Activated CD4-positive, alpha-beta T cell treated with anti-CD3 and anti-CD28 coated beads, Interleukin-2, amount 50 U/mL, for 48 hours (primary cell): ENCODE measurements at places on chromosomes 5 and 9.
A peak's percentile ranks its signal among the peaks of the same experiment; 100 is the strongest.

DNA sequence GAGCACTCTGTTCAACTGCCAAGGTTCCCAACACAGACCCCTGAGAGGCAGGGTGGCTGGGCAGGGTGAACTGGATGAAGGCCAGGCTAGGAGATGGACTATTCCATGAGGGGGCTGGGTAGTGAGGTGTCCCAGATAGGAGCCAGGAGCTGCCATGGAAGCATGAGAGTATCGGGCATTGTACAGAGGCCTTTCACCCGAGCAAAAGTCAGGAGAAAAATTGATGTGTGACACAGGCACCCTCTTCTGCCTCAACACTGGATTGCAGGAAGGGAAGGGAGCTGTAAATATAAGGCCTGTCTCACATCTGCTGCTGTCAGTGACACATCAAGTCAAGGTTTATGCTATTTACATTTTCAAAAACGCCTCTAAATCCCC is 74.6 kb downstream of the UBAP1 start:
- DNase-seq, result no peak

GRCh38 chr5:171476701-171477100 is 57.3 kb downstream of the FGF18 start:
- no peak for DNase-seq

GRCh38 chr9:3361116-3361515 is 164.7 kb downstream of the RFX3 start:
- no peak for DNase-seq

GRCh38 chr5:54695198-54695966 is 177.8 kb downstream of the SNX18 start:
- no peak for DNase-seq

DNA sequence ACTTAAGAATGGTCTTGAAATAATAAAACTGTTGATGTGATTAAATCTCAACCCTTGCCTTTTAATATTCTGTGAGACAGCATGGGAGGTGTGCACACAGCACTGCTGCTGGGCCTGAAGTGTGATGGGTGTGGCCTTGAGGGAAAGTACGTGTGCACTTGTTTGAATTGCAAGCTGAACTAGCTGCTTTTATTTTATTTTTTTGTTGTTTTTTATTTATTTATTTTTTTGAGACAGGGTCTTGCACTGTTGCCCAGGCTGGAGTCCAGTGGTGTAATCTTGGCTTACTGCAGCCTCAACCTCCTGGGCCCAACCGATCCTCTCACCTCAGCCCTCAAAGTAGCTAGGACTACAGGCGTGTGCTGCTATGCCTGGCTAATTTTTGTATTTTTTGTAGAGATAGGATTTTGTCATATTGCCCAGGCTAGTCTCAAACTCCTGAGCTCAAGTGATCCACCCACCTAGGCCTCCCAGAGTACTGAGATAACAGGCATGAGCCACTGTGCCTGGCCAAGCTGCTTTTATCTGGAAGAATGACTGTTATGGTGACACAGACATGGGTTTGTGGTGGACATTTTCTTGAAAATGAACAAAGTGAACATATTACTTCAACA is 58.9 kb downstream of the GPR107 start:
- DNase-seq, result no peak

- DNase-seq, result no peak
These were observed 32.2 kb downstream of the BHMT start for GRCh38 chr5:79143684-79144379.

DNA sequence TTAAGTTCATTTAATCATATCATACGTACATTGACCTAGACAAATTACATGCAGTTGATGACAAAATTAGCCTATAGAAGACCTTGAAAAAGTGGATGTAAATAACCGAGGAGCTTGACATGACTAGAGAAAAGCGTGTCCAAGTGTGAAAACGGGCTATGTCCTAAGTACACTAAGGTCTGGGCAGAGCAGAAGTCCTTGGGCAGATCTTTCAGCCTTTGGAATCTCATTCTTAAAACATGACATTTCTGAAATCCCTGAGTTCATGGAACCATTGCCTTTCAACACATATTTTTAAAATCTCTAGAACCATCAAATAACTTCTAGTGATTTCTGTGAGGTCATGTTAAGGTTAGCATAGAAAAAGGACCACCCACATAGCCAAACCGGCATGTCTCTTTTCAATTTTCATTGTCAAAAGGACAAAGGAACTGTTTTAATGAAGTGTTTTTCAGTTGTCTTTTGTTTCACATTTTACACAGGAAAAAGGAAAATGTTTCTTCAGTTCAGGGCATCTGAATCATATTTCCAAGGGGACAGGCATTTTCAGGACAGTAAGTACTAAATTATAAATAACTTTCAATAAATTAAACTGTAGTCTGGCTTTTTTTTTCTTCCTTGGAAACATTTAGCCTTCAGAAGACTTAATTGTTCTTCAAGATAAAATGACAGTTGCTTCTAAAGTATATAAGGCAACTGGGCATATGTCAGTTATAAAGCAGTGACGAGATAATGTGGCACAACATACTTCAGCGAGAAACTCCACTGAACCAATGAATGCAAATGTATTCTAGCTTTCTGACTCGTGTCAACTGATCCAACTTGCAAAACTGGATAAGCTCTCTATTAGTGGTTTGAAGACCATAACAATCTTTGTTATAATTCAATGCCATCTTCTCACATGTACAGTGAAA is 416.8 kb downstream of the NFIB start:
- no peak for DNase-seq

DNA sequence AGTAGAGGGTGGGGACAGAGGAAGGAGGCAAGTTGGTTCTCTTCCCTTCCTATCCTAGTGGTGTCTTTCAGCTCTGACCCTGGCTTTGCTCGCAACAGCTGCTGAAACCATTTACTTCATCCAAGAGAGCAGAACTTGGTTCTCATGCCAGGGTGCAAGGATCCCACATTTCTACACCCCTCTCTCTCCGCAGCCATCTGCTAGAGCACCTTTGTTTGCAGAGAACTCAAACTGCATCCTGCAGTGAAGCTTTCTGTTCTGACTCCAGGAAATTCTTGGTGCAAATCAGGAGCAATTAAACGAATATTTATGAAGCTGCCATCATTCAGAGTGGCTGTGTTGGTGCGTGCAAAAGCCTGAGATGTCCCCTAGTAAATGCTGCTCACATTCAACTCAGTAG is 31.9 kb downstream of the NEUROG1 start:
- no peak for DNase-seq

- DNase-seq, result peak; percentile 86
These were observed 46.1 kb downstream of the PTTG1 start for GRCh38 chr5:160467555-160468362.

- no peak for DNase-seq
These were observed 510.4 kb downstream of the PSAT1 start for GRCh38 chr9:78807286-78807685.

GRCh38 chr5:67581203-67581602 is 384.6 kb upstream of the CD180 start:
- no peak for DNase-seq

DNA sequence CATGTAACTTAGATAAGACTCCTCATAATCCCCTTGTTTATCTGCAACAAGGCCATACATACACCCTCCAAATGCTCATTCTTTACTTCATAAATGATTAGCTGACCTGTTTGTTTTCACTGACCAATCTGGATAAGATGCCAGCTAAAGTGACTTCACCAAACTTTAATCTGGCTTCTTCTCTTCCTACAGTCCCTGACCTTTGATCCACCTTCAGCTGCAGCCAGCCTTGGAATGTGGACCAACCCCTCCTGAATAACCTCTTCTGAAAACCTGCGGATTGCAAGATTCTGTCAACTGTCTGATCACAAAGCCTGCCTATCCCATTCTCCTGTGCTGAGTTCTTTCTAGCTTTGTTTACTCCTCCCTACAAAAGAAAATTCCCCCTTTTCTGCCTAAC is 476.8 kb downstream of the LRRC70 start:
- DNase-seq, result no peak

GRCh38 chr9:19022206-19022605 is 10.8 kb downstream of the SAXO1 start:
- no peak for DNase-seq

- DNase-seq, result peak; percentile 83
These were observed 2.8 kb upstream of the CCIN start for GRCh38 chr9:36166168-36166927.

DNA sequence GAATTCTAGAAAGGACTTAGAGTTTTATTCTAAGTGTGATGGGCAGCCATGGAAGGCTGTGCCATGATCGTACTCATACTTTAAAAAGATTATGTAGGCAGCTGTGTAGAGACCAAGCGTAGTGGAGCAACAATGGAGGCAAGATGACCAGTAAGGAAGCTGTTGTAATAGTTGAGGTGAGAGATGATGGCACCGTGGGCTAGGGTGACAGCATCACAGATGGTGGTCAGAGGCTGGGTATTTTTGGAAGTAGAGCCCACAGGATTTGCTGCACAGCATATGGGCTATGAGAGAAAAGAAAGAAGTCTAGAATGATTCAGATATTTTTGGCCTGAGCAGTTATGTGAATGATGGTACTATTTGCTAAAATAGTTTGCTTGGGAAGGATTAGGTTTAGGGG is 7.7 kb downstream of the ARHGAP26 start:
- DNase-seq, result no peak

DNA sequence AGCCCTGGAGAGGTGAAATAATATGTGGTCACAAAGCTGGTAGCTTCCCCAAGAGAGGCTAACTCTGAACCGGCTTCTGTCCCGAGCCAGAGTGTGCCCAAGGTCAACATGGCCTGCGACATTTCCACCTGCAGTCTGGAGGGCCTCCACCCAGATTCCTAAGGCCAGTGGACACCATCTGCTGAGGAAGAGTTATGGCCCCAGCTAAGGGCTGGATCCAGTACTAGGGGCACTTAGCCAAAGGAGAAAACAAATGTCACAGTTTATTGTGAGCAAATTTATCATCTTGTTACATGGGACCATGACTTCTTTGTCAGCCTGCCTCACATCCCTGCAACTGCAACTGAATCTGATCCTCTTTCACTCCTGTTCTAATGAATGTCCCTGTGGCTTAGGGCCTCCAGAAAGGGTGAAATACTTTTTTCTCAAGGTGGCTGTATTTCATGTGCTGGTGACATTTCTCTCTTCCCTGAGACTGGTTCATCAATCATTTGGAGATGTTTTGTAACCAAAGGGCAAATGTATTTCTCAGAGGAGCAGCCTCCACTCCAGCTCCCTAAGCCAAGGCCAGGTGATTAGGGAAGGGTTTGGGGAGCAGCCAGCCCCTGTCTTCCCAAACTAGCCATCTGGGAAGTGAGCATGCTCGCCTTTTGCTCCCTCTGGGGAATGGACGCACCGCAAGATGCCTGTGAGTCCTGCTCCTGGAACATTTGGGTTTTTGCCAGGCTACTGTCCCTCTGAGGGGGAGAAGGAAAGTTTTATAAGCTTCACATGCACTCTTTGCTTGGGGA is 148.3 kb downstream of the CMYA5 start:
- DNase-seq, result no peak

- no peak for DNase-seq
These were observed 33.8 kb downstream of the SLC9A3 start for GRCh38 chr5:490116-491106.

DNA sequence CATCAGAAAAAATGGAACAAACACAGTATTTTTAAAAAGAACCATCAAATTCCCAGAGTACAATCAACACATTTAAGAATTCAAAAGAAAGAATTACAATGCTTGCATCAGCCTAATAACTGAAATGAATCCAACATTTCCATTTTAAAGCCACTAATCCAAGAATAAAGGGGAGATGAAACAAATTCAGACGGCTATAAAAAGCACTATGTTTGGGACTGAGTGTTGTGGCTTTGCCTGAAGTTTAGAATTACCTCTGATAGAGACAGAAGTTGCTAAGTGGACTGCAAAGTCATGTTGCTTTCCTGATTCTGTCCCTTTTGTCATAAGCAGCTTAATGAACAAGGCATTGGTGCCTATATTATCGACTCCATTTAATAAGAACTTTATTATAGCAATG is 135.4 kb upstream of the RGMB start:
- DNase-seq, result no peak

- no peak for DNase-seq
These were observed 17.0 kb downstream of the ERAP2 start for GRCh38 chr5:96893342-96893741.

- no peak for DNase-seq
These were observed 8.6 kb downstream of the SPINK4 start for GRCh38 chr9:33248606-33249005.

DNA sequence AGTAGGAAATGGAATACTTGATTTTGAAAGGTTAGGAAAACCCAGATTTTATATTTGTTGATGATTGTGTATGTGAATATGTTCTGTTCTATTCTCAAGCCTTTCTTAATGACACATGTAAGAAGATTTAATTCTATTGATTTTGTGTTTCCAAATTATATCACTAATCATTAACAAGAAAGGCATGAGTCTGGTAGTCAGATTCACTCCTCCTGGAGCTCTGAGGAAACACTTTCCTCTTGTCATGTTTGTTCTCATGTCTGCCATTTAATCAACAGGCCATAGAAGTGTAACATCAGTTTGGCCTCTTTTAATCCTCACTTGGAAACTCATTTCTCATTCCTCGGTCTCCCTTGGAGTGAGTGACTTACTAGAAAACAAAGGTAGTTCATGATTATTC is 40.6 kb upstream of the F2R start:
- DNase-seq, result no peak

- no peak for DNase-seq
These were observed 8.0 kb downstream of the ARL10 start for GRCh38 chr5:176373100-176373818.

GRCh38 chr5:106827061-106827460 is 843.7 kb downstream of the EFNA5 start:
- DNase-seq, result no peak

- peak; percentile 64 for DNase-seq
These were observed 146.8 kb upstream of the IQGAP2 start for GRCh38 chr5:76256116-76256889.

- DNase-seq, result no peak
These were observed 23.4 kb downstream of the PAM start for GRCh38 chr5:102778478-102778877.

DNA sequence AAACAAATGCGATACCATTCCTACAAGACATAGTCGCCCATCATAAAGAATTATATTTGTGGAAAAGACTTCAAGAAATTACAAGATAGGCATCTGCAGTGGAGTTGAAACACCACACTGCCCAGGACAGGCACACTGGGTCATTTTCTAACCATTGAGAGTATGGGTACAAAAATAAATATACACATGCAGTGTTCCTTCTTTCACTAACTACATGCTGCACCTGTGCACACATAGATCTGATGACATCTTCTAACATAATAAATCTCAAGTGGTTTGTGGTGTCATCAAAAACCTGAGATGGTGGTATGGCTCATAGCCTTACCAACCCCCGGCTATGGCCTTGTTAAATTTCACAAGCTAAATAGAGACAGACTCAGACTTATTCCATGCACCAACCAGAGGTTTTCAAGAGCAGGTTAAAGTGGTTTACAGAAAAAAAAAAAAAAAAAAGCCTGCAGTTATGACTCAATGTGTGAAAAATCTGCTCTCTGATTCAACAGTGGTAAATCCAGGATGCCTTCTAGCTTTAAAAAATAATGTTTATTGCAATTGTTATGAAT is 12.4 kb upstream of the NFIB start:
- DNase-seq, result no peak

DNA sequence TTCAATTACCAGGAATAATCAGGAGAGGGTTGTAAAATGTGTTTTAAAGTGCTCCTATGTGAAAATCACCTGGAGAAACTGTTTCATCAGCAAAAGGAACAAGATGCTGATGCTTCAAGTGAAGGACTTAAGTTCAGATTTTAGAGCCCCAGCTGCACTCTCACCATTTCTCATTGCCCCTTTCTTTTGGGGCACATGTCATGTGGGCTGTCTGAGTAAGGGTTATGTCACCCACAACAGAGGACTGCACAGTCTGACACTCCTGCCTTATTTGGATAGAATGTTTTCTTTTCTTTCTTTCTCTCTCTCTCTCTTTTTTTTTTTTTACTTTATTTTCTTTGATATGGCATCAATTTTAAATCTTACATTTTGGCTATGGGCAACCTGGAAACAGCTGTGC is 204.1 kb upstream of the EFNA5 start:
- no peak for DNase-seq
